ENCODE measurements at places on chromosomes 7 and 10.

DNA sequence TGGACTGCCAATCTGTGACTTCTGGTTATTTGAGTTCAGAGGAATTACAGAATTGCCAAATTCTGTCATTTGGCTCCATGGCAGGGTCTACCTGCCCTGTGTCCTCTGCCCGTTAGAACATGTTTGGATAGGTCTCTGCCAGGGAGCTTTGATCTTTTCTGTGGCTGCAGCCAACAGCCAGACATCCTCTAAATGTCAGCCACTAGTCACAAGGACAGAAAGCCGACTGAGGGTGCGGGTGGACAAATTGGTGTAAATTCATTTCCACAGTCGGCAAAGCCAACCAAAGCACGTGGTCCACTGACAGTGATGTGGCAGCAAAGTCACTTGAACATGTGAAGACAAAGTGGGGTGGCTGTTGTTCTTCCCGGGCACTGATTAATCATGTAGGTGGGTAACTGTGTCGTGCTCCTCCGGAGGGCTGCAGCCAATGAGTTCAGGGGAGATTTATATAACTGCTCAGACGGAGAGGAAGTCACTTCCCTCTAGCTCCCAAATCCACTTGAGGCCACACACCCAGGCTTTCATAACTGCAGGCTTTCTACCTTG lies 26.7 kb upstream of the CAMK1D start:
- DNase-seq = no peak

GRCh38 chr10:80786322-80786721 lies 248.6 kb downstream of the SH2D4B start:
- no peak for DNase-seq

DNA sequence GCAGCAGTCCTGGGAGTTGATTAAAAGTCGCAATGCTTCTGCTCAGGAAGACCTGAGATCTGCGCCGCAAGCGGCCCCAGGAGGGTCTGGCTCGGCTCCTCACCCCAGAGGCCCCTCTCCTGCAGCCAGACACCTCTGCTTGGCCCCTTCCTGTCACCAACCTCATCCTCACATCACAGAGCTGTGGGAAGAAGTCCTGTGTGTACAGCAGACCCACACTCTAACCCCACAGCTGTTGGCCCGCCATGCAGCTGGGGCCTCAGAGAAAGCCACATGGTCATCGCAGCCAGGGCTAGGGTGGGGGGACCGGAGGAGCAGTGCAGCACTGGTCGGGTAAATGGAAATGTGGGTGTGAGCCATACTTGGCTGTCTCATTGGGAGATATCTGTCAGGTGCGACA lies 97.7 kb downstream of the RGS10 start:
- DNase-seq = no peak

DNA sequence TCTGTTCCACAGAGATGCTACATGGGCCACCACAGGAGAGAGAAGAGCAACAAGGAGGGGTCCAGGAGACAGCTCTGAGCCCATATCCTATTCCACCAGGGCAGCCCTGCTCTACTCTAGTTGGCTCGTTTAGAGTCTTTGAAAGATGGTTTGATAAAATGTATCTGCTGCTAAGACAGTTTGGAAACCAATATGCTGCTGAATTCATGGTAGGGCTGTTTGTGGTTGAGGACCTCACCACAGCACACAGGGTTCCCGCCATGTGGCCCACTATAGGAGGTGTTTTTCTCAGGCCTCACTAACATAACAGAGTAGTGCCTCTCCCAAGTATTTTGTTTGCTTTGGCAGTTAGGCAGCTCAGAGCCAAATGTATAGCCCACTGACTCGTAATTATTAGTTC lies 35.8 kb upstream of the ZC3HAV1L start:
- no peak for DNase-seq

DNA sequence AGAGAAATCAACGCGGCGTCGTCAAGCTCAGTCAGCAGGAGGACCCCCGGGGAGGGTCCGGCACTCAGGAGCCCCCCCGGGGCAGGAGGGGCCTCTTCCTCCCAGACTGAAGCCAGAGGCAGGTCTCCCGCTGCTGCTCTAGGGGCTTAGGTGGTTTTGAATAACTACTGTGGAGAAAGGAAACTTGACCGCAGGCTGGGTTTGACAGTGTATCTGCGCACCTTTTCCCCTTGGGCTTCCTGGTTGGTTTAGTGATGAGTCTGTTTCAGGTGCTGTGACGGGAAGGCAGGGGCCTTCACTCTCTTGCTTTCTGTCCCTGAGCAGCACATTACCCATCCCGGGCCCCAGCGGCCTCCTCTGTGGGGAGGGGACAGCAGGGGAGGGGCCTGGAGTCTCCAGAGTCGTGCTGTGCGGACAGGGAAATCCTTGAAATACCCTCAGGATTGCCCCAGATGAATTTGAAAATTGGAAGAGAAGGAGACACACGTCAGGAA lies 262.2 kb downstream of the ADARB2 start:
- DNase-seq = no peak

GRCh38 chr7:101308245-101309085 lies 13.1 kb downstream of the IFT22 start:
- DNase-seq = no peak

- no peak for DNase-seq
These were observed 1001.9 kb upstream of the SORCS1 start for GRCh38 chr10:108166401-108166800.

GRCh38 chr10:11043446-11044127 lies 25.9 kb downstream of the CELF2 start:
- DNase-seq = no peak

DNA sequence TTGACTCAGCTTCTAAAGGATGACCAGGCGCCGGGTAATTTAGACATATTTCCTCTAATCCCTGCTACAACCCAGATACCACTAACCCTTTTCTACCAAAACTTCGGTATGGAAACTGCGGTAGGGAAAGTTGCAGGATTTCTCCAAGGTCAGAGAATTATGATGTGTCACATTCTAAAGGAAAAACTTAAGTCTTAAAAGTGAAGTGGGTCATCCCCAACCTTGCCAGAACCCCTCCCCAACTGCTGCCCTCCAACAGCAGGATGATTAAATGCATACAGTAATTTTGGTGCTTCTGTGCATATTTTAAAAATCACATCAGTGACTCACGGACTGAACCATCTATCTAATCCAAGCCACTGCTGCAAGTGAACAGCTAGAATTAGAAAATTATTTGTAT lies 52.7 kb downstream of the GRB10 start:
- DNase-seq = no peak

DNA sequence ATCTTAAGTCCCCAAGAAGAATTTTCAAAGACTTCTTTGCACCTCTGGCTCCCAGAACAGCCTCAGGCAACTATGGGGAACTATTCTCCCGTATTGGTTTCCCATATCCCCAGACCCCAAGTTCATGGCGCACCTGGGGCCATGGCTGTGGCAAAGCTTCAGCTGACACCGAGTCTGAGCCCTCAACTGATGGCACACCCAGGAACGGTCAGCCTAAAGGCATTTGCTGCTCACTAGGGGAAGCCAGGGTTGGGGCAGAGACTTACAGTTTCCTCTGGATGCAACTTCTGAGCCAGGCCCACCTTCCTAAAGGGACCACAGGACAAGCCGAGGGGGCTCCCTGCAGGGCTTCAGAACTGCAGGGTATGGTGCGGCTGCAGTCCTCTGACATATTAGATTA lies 13.7 kb upstream of the CPA1 start:
- no peak for DNase-seq

DNA sequence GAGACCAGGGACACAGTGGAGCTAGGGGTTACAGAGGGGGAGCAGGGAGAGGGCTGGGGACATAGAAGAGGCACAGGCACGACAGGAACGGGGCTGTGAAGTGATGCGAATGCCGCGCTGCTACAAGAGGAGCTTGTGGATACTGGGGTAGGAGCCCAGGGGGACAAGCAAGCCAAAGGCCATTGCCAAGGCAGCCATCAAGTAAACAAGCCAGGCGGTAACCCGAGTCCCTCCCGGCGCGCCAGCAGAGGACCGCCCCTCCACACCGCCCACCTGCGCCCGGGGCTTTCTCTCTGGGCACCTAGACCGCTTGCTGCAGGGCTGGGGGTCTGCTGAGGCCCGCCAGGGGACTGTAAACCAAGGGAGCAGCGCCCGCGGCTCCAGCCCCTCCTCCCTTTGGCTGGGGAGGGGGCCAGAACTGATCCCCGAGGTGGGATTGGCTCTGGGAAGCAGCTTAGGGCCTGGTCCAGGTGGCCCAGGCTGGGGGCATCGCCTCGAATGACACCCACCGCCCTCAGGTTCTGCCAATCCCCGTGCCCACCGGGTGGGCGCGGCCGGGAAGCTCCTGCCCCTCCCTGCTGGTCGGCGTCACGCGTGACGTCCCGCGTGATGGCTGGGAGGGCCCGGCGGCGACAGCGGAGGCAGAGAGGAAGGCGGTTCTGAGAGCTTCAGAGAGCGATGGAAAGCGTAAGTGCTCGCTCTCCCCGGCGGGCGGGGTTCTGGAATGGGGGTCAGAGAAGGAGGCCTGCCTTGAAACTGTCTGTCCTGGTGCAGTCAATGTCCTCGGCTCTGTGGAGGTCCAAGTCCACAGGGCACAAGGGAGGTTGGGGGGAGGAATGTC lies 982 bp downstream of the SFXN3 start:
- DNase-seq = peak; percentile 89

DNA sequence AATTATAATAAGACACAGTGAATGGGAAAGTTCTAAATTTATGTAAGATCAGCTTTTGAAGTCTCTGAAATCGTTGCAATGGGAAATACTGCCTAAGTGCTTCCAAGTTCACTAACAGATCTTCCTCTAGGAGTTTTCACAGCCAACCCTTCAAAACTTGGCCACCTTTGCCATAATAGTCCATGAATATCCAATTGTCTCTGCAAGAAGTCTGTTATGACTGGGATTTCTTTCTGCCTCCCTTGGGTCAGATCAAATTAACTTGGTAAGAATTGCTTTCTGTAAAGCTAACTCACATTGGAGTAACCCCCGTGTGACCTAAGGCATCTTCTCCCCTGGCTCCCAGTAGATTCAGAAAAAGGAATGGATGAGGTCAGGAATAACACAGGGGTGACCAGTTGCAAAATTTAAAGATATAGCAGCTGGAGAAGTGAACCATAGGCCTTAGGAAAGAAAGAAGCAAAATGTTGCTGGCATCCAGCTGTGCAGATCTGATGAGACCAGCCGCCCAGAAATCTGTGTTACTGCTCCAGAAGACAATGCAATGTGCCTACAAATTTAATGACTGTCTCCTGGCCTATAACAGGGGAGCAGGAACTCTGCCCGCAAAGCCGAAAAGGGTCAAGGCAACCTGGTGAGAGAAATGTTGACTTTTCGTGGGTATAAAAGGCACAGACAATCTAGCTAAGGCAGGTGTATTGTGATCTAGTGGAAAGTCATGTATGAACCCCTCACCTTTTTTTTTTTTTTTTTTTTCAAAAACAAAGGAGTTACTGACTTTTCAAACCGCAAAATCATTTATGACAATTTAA lies 7.5 kb upstream of the OPTN start:
- no peak for DNase-seq

GRCh38 chr7:111760043-111760442 lies 197.8 kb upstream of the IMMP2L start:
- no peak for DNase-seq

- peak; percentile 18 for DNase-seq
These were observed 188.1 kb upstream of the TMEM72 start for GRCh38 chr10:44723082-44723481.

- no peak for DNase-seq
These were observed 14.2 kb downstream of the VTI1A start for GRCh38 chr10:112461029-112461887.

DNA sequence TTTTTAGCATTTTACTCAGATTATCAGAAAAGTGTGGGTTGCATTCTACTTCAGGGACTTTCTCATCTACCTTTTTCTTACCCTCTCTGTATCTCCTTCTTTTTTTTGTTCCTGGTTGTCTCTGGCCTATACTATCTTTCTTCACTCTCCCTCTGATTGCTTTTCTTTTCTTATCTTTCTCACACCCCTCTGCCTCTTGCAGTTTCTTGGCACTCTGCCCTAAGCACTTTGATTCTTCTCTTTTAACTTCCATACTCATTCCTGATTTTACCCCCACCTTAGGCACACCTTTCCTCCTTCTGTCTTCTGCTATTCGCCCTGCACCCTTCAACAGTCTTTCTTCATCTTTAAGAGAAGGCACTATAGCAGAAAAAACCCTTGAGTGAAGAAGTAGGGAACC lies 92.8 kb upstream of the HPS1 start:
- DNase-seq = no peak

- no peak for DNase-seq
These were observed 204.3 kb downstream of the TWIST1 start for GRCh38 chr7:18913106-18913505.

DNA sequence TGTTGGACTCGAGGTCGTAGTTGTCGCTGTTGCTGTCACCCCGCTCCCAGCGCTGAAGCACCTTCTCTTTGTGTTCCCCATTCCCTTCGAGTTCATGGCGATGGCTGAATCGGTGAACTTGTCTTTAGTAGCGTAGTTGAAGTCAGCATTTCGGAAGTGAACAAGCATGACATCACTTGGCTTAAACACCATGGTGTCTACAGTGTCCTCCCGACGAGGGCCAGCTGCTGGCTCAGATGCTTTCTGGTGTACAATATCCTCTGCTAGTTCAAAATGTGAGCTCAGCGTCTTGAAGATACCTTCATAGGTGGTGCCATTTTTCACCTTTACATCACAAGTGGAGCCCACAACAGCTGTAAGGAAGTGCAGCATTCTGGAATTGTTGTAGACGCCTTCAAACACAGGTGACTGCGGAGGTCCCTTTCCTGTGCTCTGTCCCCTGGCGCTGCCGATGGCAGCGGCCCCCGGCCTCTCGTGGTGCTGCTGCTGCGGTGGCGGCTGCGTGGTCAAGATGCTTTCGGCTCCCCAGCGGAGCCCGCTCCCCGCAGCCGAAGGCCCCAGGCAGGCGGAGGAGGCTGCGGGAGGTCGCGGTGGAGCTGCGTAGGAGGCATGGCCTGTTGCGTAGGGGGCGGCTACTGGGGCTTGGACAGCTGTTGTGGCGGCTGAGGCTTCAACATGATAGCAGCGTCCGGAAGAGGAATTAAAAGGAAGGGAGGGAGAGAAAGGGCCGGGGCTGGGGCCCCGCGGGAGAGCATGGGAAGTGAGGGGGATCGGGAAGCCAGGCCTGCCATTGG lies 59.3 kb downstream of the ANKMY2 start:
- DNase-seq = no peak

GRCh38 chr7:158473221-158473620 lies 114.4 kb downstream of the PTPRN2 start:
- no peak for DNase-seq

GRCh38 chr7:31000161-31000693 lies 36.5 kb downstream of the GHRHR start:
- DNase-seq = peak; percentile 31

DNA sequence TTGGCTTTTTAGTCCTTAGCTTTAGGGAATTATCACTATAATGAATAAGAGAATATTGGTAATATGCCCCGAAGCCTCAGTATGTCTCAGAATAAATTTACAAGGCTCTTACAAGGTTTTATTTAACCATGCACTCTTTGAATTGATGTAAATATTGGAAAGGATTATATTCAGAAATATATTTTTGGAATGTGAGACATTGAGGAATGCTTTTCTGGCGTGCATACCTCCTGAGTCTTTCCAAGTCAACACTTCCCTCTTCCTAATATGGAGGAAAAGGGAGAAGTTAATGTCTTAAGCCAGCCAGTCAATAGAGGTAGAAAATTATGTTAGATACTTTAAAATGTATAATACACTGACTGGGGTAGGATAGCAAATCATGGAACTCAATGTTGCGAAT lies 1.2 kb upstream of the OR2F1 start:
- DNase-seq = no peak

Measured in CD14-positive monocyte (primary cell).